CD4-positive, alpha-beta T cell treated with Interleukin-12 subunit alpha and Interleukin-12 subunit beta, for 1 hour (primary cell): ENCODE measurements at places on chromosomes 1 and 21.

- DNase-seq: no peak
Measured at GRCh38 chr1:10898921-10899320, 102.5 kb upstream of the CASZ1 start.

DNA sequence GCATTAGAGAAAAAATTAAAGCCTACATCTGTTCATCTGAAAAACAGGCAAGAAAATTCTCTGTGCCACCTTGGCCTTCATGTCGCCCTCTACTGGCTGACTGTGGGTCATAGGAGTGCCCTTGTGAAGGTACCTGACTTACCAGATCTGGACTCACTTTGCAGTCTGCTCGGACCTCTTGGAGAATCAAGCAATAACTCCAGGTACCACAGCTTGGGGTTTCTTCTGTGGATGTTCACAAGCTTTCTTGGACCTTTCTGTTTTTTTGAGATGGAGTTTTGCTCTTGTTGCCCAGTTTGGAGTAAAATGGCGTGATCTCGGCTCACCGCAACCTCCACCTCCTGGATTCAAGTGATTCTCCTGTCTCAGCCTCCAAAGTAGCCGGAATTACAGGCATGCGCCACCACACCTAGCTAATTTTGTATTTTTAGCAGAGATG, 2.4 kb upstream of the PRAMEF18 start:
- DNase-seq: peak; percentile 20

- DNase-seq: peak; percentile 21
Measured at GRCh38 chr1:51627672-51628071, 10.8 kb downstream of the OSBPL9 start.

DNA sequence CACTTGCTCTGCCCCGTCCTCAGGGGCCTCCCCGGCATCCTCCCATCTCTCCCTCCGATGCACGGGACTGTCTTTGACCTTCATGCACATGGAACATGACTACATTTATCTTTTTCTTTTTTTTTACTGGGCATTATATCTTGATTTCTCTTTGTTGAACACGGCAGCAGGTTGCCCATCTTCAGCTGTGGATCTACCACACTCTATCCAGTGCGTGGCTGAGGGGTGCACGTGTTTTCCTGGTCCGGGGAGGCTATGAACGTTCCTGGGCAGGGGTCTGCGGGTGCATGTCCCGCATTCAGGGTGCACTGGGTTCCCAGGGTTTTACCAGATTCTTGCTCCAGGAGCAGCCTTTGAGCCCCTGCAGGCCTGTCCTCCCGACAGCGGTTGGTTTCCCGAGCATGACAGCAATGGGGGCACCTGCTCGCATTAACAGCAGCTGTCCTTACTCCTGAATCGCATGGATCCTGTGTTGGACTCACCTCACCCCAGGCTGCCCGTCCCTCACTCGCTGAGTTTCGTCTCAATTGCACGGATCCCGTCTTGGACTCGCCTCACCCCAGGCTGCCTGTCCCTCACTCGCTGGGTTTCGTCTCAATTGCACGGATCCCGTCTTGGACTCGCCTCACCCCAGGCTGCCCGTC, 7.4 kb downstream of the POFUT2 start:
- DNase-seq: no peak

DNA sequence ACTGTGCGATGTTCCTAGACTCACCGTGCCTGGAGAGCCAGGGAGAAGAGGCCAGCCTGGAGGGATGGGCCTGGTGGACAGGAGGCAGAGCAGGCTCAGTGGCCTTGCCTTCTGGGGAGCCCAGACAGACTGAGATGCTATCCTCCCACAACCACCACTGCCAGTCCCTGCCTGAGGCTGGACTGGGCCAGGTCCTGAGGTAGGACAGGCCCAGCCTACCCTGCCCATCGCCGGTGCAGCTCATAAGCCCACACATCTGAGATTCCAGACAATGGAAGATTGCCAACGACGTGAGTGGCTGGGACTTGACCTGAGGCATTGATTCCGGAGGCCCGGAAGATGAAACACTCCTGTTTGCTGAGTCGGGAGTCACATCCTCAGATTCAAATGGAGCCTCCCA, 5.8 kb downstream of the CLEC20A start:
- no peak for DNase-seq

DNA sequence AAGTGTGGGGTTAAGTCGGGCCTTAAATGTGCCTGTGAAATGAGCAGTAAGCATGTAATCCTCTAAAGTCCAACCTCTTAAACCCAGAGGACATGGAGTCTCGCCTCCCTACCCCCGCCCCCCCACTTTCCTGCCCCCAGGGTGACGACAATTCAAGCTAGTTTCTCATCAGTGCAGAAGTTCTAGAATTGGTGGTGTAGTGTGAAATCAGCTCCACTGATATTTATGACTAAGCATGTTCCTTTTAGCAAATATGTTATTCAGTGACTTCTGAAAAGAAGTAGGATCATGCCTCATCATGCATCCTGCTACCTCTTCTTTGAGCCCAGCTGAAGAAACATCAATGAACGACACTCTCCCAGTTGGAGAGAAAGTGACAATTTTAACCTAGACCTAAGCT, 2.6 kb upstream of the ABCB10 start:
- DNase-seq: no peak

DNA sequence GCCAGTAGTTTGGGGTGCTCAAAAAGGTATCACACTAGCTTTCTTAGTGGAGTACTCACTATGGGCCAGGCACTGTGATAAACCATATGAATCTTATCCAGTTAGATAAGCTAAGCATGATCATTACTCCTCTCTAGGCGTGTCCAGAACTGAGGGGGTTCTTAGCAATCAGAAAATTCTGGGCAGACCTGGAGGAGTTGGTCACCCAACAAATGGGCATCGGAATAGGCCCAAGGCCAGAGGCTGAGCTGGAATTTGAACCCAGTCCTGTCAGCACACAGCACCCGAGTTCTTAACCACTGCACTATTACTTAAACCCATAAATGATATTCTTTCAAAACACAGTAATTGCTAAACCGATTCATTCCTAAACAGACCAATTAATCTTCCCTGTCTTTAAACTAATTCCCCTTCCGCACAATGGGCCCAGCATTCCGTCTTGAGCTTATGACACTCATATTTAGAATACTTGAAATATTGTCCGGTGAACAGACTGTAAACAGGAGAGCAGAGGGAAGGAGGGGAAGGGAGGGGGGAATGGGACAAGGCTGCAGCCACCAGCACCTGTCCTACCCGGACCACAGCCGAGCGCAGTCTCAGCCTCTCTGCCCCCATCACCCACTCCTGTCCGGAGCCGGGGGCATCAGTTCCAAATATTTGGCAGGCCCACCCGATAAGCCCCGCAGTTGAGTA, 113.0 kb upstream of the GADD45A start:
- no peak for DNase-seq

- no peak for DNase-seq
Measured at GRCh38 chr1:150280138-150280707, 2.1 kb upstream of the CIART start.

- no peak for DNase-seq
Measured at GRCh38 chr1:232221802-232222499, 408.0 kb downstream of the SIPA1L2 start.

DNA sequence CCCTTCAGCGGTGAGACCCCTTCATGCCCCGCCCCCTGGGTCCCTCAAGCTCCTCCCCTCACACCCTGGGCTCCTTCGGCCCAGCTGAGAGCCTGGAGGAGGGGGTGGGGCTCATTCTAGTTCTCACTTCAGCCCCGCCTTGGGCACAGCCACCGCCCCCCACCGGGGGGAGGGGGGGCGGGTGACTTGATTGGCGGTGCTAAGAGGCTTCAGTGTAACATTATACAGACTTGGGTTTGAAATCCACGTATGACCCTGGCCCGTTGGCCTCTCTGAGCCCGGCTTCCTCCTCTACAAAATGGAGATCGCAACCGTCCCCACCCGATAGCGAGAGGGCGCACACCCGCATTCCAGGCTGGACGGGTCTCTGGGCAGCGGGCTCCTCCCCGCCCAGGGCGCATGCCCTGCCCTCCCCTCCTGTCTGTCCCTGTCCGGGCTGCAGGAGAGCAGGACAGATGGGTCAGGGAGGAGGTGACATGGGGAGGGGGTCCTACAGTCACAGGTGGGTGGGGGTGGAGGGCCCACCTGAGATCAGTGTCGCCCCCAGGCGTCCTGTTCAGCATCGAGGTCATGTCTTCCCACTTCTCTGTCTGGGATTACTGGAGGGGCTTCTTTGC, 5.1 kb downstream of the CLCNKB start:
- DNase-seq: peak; percentile 53

DNA sequence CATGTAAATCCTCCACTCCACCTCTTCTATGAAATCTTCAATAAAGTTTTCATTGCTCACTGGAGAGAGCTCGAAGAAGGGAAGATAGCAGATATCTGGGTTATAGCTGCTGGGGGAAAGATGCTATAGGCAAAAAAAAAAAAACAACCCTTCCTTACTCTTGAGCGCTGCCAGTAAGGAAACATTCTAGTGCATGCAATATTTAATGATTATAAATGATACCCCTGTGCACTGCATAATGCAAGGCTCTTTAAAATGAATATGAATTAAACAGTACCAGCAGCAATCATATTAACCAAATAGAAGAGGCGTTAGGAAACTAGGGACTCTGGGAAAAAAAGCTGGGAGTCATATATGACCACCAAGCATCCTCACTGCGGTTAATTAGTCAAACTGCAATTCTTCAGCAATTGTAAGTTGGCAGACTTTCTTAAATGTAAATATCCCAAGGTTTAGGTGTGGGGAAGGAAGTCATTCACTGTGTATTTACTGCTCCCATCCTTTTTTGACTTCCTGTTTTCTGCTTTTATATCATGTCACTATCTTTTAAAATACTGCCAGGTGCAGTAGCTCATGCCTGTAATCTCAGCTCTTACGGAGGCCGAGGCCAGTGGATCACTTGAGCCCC, 3.7 kb upstream of the DMRTB1 start:
- DNase-seq: no peak

GRCh38 chr1:80540149-80540548, 1260.6 kb upstream of the ADGRL2 start:
- DNase-seq: no peak

- DNase-seq: peak; percentile 23
Measured at GRCh38 chr1:12433323-12434053, 184.5 kb downstream of the DHRS3 start.
